Urinary bladder (tissue), 4 donors: ENCODE measurements at places on chromosomes 7 and 10. TPM values are rescaled to one million over a fixed set of nuclear protein-coding genes. Genes with fewer than 3 reads are reported as not detected.

DNA sequence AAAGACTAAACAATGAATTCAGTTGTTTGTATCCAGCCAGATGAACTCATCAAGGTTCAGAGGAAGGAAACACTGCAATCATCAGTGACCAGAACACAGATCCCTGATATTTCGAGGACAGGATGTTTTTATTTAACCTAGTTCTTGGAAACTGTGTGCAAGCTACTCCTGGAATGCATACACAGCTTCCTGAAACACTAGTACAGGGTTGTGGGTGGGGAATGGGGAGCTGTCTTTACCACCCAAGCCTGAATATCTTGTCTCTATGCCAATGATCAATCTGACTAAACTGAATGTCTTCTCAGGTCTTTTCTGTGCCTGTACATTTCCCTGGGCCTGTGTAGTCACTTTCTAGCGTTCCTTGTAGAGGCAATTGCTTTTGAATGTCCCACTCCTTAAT is 374.6 kb downstream of the CALN1 start:
- no peak for DNase-seq

DNA sequence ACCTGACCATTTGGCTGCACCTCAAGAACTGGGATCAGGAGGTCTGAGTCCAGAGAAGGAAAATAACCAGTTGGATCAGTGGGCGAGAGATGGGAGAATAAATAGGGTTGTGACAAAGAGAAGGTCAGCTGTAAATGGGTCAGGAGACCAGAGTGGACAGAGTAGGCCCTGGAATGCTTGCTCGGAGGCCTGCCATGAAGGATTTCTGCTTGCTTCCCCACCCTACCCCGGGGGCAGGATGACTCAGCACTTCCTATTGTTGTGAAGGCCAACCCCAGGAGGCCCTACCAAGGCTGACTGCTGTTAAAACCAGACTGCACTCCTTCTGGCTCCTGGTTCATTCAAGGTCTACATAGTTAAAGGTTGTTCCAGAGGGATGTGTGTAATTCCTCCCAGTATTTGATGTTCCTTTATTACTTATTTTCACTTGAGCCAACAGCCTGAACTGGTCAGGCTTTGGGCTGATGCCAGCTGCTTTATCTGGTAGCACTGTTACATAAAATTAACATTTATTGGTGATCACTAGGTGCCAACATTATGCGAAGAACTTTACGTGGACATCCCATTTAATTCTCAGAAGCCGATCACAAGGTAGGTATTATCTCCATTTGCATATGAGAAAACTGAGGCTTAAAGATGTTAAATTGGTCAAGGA is 27.3 kb upstream of the IFRD1 start:
- no peak for DNase-seq

DNA sequence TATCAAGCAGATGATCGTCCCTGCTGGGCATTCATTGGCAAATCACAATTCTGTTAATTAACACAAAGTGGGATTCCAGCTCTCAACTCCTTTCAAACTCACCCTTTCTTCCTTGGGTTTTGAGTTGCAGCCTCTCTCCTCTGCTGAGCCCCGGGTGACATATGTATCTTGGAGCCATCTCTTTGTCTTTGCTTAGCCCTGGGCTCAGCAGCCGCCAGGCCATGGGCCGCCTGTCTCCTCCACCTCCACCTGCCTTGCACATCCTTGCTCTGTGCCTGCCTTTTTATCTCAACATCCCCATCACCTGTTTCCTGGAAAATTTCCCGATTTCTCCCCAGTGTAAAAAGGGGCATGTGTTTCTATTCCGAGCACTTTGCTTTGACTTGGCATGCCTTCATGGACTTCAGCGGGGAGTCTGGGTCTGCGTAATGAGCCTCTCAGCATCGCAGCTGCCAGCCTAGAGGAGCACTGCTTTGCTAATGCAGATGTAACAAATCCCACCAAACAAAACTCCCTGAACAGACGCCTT is 141.3 kb upstream of the AGK start:
- no peak for DNase-seq

GRCh38 chr10:75179657-75180177 is 30.9 kb upstream of the VDAC2 start:
- no peak for DNase-seq

- no peak for DNase-seq
Observed at GRCh38 chr10:118445535-118445934, 103.4 kb upstream of the FAM204A start.

DNA sequence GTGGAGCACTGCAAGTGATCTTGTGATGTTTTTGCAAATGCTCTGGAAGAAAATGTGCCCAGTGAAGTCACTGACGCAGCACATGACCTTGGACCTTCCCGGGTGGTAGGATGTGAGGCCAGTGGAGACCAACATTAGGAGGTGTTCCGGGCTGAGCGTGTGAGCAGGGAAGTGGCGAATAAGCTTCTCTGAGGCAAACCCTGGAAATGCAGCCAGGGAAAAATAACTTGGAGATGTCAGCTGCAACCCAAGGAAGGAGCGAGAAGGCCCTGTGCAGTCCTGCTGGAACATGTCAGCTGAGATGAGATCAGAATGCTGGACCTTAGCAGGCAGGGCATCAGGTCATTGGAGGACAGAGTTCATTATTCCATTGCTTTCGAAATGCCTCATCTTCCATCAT is 18.6 kb upstream of the SDK1 start:
- DNase-seq = no peak

DNA sequence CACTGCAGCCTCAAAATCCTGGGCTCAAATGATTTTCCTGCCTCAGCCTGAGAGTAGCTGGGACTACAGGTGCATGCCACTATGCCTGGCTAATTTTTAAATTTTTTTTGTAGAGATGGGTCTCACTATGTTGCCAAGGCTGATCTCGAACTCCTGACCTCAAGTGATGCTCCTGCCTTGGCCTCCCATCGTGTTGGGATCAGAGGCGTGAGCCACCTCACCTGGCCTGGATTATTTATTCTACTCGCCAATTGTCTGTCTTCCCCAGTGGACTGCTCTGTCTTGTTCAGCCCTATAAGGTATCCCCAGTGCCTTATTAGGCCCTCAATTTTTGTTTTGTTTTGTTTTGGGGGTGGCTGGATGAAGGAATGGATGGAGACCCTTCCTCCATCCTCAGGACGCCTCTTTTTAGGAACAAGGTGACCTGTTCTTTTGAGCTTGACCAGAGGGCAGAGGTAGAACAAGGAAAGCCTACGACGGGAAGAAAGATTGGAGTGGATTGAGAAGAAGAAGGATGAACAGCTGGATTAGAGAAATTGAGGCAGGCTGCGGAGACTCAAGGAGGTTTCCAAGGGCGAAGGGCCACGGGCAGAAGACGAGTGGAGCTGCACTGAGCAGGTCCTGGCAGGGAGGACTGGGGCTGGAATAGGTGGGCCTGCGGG is 541 bp upstream of the DENND10 start:
- no peak for DNase-seq

GRCh38 chr10:12628964-12629766 is 279.8 kb downstream of the CAMK1D start:
- DNase-seq = no peak

- DNase-seq = peak; percentile 56
Observed at GRCh38 chr10:86757113-86757972, 924 bp downstream of the BMPR1A start.

- no peak for DNase-seq
Observed at GRCh38 chr10:57791546-57791945, 476.1 kb downstream of the IPMK start.

GRCh38 chr10:23368816-23369640 is 24.4 kb upstream of the C10orf67 start:
- no peak for DNase-seq

DNA sequence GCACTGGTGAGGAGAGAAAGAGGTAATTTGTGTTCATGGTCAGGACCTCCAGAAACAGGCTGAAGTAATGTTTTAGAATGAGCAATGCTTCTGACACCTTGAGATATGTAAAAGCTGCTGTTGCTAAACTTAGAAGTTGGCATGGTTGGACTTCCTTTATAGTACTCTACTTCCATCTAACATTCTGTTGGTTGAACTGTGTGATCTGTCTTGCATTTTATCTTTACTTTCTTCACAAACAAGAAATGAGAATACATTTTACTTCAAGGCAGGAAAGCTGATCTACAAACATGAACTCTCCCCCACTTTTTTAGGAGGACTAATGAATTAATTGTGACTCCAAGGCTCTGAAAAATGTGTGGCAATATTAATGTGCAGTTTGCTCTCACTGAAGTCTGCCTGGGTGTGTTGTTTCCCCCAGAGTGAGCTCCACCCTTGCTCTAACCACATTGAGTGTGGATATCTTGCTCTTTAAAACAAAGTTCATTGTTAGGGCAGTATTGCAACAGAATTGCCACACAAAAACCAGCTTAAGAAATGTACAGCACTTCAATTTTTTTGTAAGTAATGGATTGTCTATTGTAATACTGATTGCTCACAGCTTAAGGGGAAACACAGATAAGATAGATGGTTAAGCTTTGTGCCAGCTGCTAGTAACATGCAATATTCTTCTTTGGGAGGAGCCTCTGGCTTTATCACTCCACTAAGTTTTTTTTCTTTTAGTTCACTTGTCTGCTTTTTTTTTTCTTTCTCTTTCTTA is 69.0 kb downstream of the ADD3 start:
- no peak for DNase-seq

GRCh38 chr7:38798552-38799267 is 110.3 kb downstream of the VPS41 start:
- DNase-seq = no peak

- no peak for DNase-seq
Observed at GRCh38 chr10:85593226-85593772, 773.3 kb downstream of the GRID1 start.

GRCh38 chr7:12741951-12742575 is 54.6 kb downstream of the ARL4A start:
- no peak for DNase-seq

GRCh38 chr10:113300201-113300600 is 252.7 kb upstream of the HABP2 start:
- no peak for DNase-seq

DNA sequence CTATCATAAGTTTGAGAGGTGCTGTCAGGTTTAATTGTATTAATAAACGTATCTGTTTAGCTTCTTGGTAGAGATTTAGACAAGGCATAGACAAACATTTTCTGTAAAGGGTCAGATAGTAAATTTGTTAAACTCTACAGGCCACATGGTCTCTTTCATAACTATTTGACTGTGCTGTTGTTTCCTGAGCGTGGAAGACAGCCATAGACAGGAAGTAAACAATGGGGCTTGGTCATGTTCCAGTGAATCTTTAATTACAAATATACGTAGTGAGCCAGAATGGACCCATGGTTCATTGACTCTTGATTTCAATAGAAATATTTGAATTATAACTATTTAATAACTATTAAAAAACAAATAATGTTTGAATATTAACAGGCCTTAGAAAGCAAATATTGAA is 451.1 kb downstream of the SH2D4B start:
- DNase-seq = no peak

DNA sequence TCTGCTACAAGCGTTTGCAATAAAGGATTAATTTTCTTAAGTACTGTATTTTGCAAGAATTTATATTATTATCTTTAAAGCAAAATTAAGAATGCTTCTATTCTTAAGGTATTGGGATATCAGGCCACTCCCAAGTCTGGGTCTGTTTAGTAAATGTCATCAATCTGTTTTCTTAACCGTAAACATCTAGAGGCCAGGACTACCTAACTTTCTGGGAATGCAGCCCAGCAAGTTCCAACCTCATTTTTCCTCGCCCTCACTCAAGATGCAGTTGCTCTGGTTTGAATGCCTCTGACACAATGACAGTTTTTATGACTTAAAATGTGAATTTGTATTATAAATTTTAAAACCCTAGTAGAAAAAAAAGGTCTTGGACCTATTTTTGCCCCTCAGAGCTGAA is 143.5 kb downstream of the INHBA start:
- DNase-seq = no peak

DNA sequence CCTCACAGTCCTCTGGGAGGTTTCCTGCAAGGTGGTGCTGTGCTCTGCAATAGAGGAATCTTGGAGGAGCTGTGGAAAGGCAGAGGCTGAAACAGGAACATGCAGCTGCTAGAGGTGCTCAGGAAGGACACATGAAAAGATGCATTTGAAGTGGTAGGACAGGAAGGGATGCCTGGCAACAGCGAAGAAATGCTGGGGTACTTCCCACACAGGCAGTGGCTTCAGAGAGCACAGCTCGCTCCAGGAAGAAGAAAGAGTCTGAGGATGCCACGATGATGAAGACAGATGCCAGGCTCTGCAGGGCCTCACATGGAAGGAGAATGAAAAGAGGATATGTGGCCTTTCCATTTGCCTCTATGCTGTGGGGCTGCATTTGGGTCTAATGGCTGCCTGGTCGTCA is 77.0 kb upstream of the TMEM72 start:
- DNase-seq = no peak

DNA sequence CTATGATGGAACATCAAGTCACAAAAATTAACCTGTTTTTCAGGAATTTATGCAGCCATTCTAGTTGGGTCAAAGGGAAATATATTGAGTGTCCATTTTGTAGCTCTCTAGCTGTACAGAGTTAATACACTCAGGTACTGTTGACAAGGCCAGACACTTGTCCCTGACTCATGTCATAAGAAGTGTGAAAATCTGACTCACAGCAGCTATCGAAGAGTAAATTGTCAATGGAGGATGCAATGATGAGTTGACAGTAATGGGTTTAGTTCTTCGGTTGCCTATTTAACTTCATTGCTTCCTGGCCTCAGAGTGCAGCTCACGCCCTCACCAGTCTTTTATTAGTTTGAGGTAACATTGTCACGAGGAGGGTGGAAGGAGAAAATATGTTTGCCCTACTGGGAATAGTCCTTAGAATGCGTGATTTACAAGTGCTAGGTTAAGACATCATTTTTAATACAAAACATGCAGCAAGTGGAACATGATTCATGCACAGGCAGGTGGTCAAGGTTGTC is 255.1 kb downstream of the XPNPEP1 start:
- no peak for DNase-seq

DNA sequence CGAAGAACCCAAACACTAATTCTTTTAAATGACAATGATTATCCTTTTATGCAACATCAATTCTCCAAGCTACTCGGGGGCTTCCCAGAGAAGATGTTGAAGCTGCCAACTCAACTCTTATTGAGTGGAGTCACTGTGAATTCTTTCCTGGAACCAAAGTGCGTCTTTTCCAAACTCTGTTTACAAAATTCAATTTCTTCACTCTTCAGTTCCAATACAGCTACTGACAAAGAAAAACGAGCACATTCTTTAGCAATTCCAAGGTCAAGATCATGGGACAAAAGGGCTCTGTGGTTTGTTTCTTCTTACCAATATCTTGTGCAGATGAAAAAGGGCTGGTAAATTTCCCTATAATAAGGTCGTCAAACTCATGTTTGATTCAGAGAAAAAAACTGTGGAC is 74.2 kb downstream of the FAS start:
- DNase-seq = no peak

Gene TAS2R4
- total RNA-seq = 8.1 TPM

Gene MYOF
- 99.1 TPM for total RNA-seq

Gene TMEM236
- total RNA-seq = 1.2 TPM

Gene ADAP1
- 11.7 TPM for total RNA-seq

Gene SPDYE5
- not detected for total RNA-seq

Gene CYP3A7
- total RNA-seq = 0.21 TPM

Gene SLC16A12
- 4.2 TPM for total RNA-seq

Gene MOSPD3
- total RNA-seq = 5.3 TPM

Gene KCNH2
- 9.9 TPM for total RNA-seq

Gene PITX3
- 0.32 TPM for total RNA-seq
